ENCODE measurements at places on chromosomes 6 and 20. TPM values are rescaled to one million over a fixed set of nuclear protein-coding genes. Genes with fewer than 3 reads are reported as not detected.

GRCh38 chr6:142154336-142154735 is 7.3 kb downstream of the VTA1 start:
- H3K27me3 ChIP-seq, result no peaks in the 10 kb centered on the region
- H3K36me3 ChIP-seq, result peaks cover 9% of the 10 kb centered on the region
- no peak overlapping the region for H3K27ac ChIP-seq
- DNase-seq, result no peak
- H3K4me1 ChIP-seq, result peaks cover 24% of the 10 kb centered on the region
- no peak overlapping the region for H3K4me3 ChIP-seq

DNA sequence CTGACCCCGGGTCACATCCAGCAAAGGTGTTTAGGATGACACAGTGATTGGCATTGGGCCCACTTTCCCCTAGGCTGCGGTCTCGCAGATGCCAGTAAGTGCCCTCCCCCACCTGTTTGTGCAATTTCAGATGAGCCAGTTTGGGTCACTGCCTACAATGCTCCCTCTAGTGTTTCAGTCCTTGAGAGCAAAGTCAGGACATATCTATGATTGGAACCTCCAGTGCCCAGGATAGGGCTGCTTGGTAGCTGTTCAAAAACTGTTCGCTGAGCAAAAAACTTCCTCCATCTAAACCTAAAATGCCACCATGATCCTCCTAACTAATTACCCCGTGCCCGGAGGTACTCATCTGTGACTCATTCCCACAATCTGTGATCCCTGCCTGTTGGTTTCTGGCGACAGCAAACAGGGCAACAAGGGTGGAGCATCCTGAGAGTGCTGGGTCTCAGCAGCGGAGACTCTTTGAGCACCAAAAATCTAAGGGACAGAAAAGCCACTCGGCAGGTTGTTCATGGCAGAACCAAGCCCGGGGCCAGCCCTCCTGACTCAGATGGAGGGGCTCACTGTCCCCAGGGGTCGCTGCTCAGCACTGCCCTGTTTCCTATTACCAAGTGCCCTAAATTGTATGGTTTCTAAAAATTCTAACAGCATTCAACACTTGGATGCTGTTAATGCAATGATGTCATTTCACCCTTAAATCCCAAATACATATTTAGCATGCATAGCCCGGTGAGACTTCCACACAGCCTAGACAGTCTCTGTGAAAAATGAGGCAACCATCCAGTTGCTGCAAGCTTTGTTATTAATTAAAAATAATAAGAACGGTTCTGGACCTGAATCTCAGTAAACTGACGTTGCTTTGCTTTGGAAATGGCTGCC is 5.0 kb downstream of the VSX1 start:
- DNase-seq, result no peak
- H3K27me3 ChIP-seq, result peaks cover 77% of the 10 kb centered on the region
- H3K27ac ChIP-seq, result no peak overlapping the region
- H3K4me1 ChIP-seq, result peaks cover 5% of the 10 kb centered on the region
- H3K4me3 ChIP-seq, result no peak overlapping the region
- peaks cover 2% of the 10 kb centered on the region for H3K36me3 ChIP-seq

DNA sequence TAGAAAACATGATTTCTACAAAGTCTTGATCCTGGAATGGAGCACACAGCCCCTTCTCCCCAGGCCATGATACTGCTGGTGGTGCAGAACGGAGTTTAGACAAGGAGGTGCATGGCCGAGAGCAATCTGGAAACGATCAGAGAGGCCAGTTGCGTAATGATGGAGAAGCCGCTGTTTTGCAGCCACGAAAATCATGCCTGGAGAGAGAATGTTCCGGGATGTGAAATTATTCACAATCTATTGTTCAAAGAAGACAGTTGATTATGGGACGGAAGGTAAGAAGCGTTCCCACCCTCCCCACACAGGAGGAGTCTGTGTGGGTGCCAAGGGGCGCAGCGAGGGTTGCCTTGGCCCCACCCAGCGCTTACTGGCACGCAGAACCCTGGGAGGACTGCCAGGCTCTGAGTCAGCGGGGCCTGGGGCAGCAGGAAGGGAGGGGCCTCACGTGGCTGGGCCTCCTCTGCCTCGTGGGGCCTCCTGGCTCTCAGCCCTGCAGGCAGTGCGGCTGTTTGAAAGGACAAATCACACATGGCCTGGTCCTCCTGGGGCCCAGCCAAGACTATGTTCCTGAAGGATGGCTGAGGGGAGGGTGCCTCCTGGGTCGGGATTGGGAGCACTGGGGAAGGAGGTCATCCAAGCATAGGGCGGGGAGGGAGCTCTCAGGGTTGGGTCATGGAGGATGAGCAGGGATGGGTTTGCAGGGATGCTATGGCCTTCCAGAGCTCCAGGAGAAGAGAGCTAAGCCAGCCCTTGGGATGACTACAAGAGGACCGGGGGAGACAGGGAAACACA is 8.7 kb upstream of the AP5S1 start:
- DNase-seq, result peak; percentile 94
- H3K4me1 ChIP-seq, result peaks cover 59% of the 10 kb centered on the region
- H3K4me3 ChIP-seq, result peak overlapping the region; percentile 81
- H3K27me3 ChIP-seq, result no peaks in the 10 kb centered on the region
- peak overlapping the region; percentile 99 for H3K27ac ChIP-seq

- H3K4me3 ChIP-seq, result no peak overlapping the region
- no peaks in the 10 kb centered on the region for H3K27me3 ChIP-seq
- no peak for DNase-seq
Observed at GRCh38 chr6:136174510-136174909, 75.6 kb downstream of the MTFR2 start.

The RNF144B gene
- total RNA-seq, result 0.19 TPM

DNA sequence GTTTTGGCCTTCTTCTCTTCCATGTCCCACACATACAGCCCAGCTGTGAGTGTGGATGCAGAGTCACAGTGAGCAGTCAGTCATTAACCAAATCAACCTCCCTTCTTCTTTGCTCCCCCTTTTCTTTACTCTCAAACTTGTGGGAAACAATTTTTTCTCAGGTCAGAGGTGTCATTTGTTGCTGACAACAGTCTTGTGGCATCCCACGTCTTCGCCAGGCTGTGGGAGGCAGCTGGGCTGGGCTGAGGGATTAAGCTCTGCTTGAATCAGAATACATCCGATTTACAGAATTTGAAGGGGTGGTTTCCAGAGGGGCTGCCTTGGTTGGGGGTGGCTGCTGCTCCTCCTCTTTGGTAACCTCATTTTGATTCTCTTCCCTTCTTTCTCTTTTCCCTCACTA is 40.5 kb downstream of the SCGN start:
- no peaks in the 10 kb centered on the region for H3K4me1 ChIP-seq
- no peaks in the 10 kb centered on the region for H3K36me3 ChIP-seq
- no peak overlapping the region for H3K27ac ChIP-seq

- no peak for DNase-seq
- no peaks in the 10 kb centered on the region for H3K36me3 ChIP-seq
- no peaks in the 10 kb centered on the region for H3K27me3 ChIP-seq
- H3K4me1 ChIP-seq, result no peaks in the 10 kb centered on the region
- no peak overlapping the region for H3K4me3 ChIP-seq
Observed at GRCh38 chr6:112439010-112439409, 91.9 kb downstream of the RFPL4B start.

- no peak overlapping the region for H3K27ac ChIP-seq
- no peak for DNase-seq
- no peaks in the 10 kb centered on the region for H3K27me3 ChIP-seq
- H3K4me3 ChIP-seq, result no peak overlapping the region
- no peaks in the 10 kb centered on the region for H3K36me3 ChIP-seq
- no peaks in the 10 kb centered on the region for H3K4me1 ChIP-seq
Observed at GRCh38 chr6:72788188-72788587, 166.3 kb downstream of the KCNQ5 start.

DNA sequence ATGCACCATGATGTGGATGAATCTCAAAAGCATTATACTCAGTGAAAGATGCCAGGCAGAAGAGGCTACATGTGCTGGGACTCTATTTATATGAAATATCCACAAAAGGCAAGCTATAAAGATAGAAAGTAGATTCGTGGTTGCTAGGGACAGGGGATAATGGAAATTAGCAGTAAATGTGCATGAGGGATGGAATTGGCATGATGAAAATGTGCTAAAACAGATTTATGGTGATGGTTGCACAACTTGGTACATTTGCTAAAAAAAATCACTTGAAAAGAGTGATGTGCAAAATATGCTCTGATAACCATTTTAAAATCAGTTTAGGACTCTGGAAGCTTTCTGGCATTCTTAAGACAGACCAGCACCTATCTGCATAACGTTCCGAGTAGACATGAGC is 61.6 kb downstream of the ALDH8A1 start:
- no peaks in the 10 kb centered on the region for H3K36me3 ChIP-seq
- no peaks in the 10 kb centered on the region for H3K4me1 ChIP-seq
- peaks cover 32% of the 10 kb centered on the region for H3K27me3 ChIP-seq
- no peak overlapping the region for H3K4me3 ChIP-seq
- no peak for DNase-seq
- H3K27ac ChIP-seq, result no peak overlapping the region

The GSTA2 gene
- total RNA-seq, result not detected

DNA sequence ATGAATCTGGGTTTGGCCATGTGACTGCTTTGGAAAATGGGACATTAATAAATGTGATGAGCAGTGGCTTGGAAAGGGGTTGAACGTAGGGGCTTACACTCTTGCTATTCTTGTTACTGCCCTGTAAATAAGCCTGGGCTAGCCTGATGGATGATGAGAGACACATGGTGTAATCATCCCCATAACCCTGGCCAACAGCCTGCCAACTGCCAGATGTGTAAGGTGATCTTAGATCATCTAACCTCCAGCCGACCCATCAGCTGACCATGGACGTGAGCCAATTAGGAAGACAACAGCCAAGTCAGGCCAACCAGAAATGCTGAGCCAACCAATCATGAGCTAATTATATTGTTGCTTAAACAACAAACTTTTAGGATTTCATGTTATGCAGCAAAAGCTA is 25.2 kb downstream of the FBXO30 start:
- no peaks in the 10 kb centered on the region for H3K27me3 ChIP-seq
- H3K4me3 ChIP-seq, result no peak overlapping the region
- peaks cover 7% of the 10 kb centered on the region for H3K36me3 ChIP-seq
- no peak overlapping the region for H3K27ac ChIP-seq

The TSBP1 gene
- total RNA-seq, result not detected

The TNXB gene
- 3.3 TPM for total RNA-seq

DNA sequence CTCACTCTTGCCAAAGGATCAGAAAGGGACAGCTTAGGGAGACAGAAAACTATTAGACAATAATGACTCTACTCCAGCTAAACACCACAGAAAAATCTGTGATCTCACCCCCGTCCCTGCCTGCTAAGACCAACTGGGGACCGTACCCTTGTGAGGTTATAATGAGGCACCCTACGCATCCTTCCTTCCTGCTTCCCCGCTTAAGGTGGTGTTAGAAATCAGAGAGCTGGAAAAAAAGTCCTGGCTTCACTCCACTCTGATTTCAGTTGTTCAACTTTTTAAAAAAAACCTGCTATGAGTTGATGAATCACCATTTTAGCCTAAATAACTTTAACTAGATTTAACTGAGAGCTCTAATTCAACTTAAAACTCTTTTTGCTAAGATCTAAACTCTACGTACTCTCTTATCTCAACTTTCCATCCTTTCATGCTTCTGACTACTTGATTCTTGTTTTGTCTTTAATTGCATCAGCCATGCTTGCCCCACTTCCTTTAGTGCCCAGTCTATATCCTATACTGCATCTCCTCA is 35.8 kb upstream of the TMEM14A start:
- H3K4me1 ChIP-seq, result peaks cover 8% of the 10 kb centered on the region
- no peak for DNase-seq
- H3K27ac ChIP-seq, result peak overlapping the region; percentile 11
- H3K4me3 ChIP-seq, result no peak overlapping the region

The EYS gene
- total RNA-seq, result not detected

DNA sequence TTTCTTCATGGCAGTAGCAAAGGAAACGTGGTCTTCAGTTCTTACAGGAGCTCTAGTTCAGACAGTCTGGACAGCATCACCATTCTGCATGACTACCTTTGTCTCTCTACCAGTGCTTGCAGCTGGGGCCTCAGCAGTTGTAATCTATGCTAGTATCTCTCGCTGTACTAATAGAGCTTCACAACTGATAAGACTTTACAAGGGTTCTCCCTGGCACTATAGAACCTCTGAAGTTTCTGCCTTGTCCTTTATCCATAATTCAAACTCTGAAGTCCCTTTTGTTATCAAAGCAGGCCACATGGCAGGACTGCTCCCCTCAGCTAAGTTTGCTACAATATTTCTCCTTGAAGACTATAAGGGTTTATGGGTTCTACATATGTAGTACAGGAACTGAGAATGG is 842.1 kb upstream of the ADGRB3 start:
- H3K36me3 ChIP-seq, result no peaks in the 10 kb centered on the region
- DNase-seq, result no peak
- H3K4me1 ChIP-seq, result no peaks in the 10 kb centered on the region
- no peak overlapping the region for H3K27ac ChIP-seq
- H3K27me3 ChIP-seq, result no peaks in the 10 kb centered on the region

- no peak overlapping the region for H3K4me3 ChIP-seq
- no peaks in the 10 kb centered on the region for H3K4me1 ChIP-seq
- no peaks in the 10 kb centered on the region for H3K27me3 ChIP-seq
- no peak overlapping the region for H3K27ac ChIP-seq
- DNase-seq, result no peak
Observed at GRCh38 chr6:66478705-66479104, 771.7 kb upstream of the EYS start.

DNA sequence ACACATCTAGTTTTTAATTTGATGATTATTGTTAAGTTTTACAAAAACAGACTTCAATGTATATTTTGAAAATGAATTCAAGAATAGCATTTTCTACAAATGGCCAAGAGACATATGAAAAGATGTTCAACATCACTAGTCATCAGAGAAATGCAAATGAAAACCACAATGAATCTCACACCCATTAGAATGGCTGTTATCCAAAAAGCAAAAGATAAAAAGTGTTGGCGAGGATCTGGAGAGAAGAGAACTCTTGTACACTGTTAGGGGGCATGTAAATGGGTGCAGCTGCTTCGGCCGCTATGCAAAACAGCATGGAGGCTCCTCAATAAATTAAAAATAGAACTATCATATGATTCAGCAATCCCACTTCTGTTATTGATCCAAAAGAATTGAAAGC is 185.8 kb upstream of the CCN2 start:
- H3K36me3 ChIP-seq, result no peaks in the 10 kb centered on the region
- H3K27ac ChIP-seq, result no peak overlapping the region
- H3K4me1 ChIP-seq, result no peaks in the 10 kb centered on the region
- no peak for DNase-seq
- no peak overlapping the region for H3K4me3 ChIP-seq

DNA sequence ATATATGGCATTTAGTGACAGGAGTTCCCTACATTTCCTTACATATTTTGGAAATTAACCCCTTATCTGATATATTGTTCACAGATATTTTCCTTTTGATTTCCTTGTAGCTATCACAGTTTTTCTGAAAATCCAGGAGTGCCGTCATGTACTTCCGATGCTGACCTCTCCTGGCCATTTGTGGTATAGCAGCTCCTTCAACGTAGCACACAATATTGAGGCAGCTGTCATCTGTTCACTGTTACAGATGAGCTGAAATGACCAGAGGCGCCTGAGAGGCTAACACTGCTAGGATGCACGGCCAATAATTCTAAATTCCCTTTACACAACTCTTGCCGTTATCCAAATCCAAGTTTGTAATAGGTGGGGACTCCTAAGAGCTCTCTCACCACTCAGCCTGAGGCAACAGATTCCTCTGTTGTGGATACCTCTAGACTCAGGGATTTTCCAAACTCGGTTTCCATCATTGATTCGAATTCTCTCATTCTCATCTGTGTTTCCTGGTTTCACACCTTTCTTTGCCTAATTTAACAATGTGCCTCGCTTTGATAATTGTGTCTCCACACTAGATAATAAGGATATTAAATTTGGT is 53.0 kb downstream of the MMUT start:
- no peak overlapping the region for H3K4me3 ChIP-seq
- no peaks in the 10 kb centered on the region for H3K4me1 ChIP-seq
- DNase-seq, result peak; percentile 86
- H3K36me3 ChIP-seq, result no peaks in the 10 kb centered on the region
- H3K27ac ChIP-seq, result no peak overlapping the region

Measured in activated CD4-positive, alpha-beta T cell treated with anti-CD3 and anti-CD28 coated beads, Interleukin-2, amount 10 ng/mL, durations not matched to agents 24 days and 14 days (primary cell).